ENCODE measurements at places on chromosomes 7 and 10. TPM values are rescaled to one million over a fixed set of nuclear protein-coding genes. Genes with fewer than 3 reads are reported as not detected.

CNPY1 gene
- 0.96 TPM for total RNA-seq

FAM25G gene
- not detected for total RNA-seq

BICC1 gene
- total RNA-seq = 12.8 TPM

WDFY4 gene
- 4.6 TPM for total RNA-seq

NAT16 gene
- 1.2 TPM for total RNA-seq

PRXL2A gene
- total RNA-seq = 26.5 TPM

CEP55 gene
- 8.7 TPM for total RNA-seq

GIMAP5 gene
- 10.1 TPM for total RNA-seq

TRIP6 gene
- 45.5 TPM for total RNA-seq

RAB19 gene
- total RNA-seq = not detected

IDI2 gene
- 1.9 TPM for total RNA-seq

TFR2 gene
- 2.4 TPM for total RNA-seq

ADRB1 gene
- 0.72 TPM for total RNA-seq

DYDC2 gene
- total RNA-seq = 1.4 TPM

TRPV5 gene
- total RNA-seq = 2.9 TPM

DYNC1I1 gene
- 2.9 TPM for total RNA-seq

UCN3 gene
- total RNA-seq = not detected

GBX1 gene
- not detected for total RNA-seq

HEPACAM2 gene
- 4.3 TPM for total RNA-seq

OR2A1 gene
- 6.3 TPM for total RNA-seq

GPC2 gene
- 0.72 TPM for total RNA-seq

LMOD2 gene
- total RNA-seq = 1.4 TPM

CAV2 gene
- total RNA-seq = 209 TPM

TMEM270 gene
- not detected for total RNA-seq

GPR37 gene
- total RNA-seq = 1.2 TPM

LIPK gene
- total RNA-seq = 4.8 TPM

DDIT4 gene
- total RNA-seq = 192 TPM

OR2A5 gene
- total RNA-seq = 3.6 TPM

ERVW-1 gene
- total RNA-seq = 5.5 TPM

METTL27 gene
- total RNA-seq = not detected

AMZ1 gene
- 2.4 TPM for total RNA-seq

ANKRD1 gene
- 10.4 TPM for total RNA-seq

HDAC9 gene
- 18.3 TPM for total RNA-seq

GNAT3 gene
- not detected for total RNA-seq

CUBN gene
- total RNA-seq = 1.4 TPM

SLC39A12 gene
- total RNA-seq = not detected

TMEM176B gene
- 107 TPM for total RNA-seq

TMEM243 gene
- 25.3 TPM for total RNA-seq

ZC3HAV1L gene
- 28.9 TPM for total RNA-seq

MYO1G gene
- 6.5 TPM for total RNA-seq

AQP1 gene
- total RNA-seq = 121 TPM

MGMT gene
- total RNA-seq = 22.1 TPM

FRMD4A gene
- 16.1 TPM for total RNA-seq

TRDMT1 gene
- total RNA-seq = 29.9 TPM

EPO gene
- total RNA-seq = not detected

HOGA1 gene
- 5.1 TPM for total RNA-seq

RGR gene
- total RNA-seq = 2.2 TPM

ATG9B gene
- total RNA-seq = 2.6 TPM

TMEM196 gene
- total RNA-seq = 14.9 TPM

PKD1L1 gene
- total RNA-seq = under 0.01 TPM

LIPM gene
- total RNA-seq = not detected

DLX5 gene
- not detected for total RNA-seq

TIAL1 gene
- total RNA-seq = 57.3 TPM

TDRD1 gene
- 0.24 TPM for total RNA-seq

TMEM225B gene
- not detected for total RNA-seq

KIN gene
- 10.1 TPM for total RNA-seq

TRIM4 gene
- 24.6 TPM for total RNA-seq

CALML5 gene
- total RNA-seq = not detected
